Hepatocyte (in vitro differentiated cells): ENCODE measurements at places on chromosomes 16 and 17. TPM values are rescaled to one million over a fixed set of nuclear protein-coding genes. Genes with fewer than 3 reads are reported as not detected.

DNA sequence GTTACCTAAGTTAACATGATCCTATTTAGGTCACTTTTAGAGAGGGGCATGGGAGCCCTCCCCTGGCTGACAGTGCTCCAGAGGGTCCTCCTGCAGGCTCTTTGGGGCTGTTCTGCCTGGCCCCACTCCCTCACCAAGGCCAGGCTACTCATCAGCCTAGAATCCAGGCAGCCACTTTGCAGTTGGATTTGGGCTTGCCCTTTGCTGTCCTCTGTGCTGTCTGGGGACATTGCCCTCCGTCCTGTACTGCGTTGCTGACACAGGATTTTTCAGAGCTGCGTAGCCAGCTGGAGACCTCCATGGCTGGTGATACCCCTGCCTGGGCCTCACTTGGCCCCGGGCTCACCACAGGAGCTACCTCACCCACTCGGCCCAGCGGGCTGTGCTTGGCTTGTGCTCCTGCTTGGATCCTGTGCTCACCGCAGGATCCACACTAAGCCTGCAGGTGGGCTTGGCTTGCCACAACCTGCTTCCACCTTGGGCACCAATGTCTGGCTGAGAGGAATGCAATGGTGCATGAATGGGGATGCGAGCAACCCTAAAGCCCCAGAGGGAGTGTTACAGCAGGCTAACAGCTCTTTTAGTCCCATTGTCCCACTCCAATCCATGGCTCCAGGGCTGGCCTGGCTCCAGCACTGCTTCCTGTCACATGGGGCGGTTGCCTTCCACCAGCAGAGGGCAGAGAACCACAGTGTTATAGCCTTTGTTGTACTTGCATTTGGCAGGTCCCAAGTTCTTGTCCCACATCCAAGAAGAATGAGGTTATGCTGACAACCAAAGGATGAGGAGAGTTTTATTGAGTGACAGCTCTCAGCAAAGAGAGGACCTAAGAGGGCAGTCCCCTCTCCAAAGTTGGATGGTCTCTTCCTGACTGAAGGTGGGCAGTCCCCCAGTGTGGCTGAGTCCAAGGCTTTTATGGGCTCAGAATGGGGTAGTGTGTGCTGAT lies 21.5 kb downstream of the CCL4 start:
- H3K36me3 ChIP-seq, result no peaks in the 10 kb centered on the region
- DNase-seq, result peak; percentile 65
- H3K27ac ChIP-seq, result no peak overlapping the region

DNA sequence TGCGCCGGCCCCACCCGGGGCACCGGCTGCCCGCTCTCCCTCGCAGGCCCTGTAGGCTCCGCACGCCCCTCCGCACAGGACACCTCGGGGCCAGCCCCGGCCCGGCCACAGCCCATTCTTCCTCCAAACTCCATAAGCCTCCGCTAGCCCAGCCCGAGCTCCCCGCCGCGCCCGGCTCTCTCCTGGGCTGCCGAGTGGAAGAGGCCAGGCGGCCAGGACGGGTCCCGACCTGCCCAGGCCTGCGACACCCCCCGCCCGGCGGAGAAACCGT lies 397 bp downstream of the NCOR1 start:
- H3K4me1 ChIP-seq, result peaks cover 33% of the 10 kb centered on the region
- DNase-seq, result peak; percentile 61
- H3K4me3 ChIP-seq, result peak overlapping the region; percentile 63
- no peaks in the 10 kb centered on the region for H3K27me3 ChIP-seq

DNA sequence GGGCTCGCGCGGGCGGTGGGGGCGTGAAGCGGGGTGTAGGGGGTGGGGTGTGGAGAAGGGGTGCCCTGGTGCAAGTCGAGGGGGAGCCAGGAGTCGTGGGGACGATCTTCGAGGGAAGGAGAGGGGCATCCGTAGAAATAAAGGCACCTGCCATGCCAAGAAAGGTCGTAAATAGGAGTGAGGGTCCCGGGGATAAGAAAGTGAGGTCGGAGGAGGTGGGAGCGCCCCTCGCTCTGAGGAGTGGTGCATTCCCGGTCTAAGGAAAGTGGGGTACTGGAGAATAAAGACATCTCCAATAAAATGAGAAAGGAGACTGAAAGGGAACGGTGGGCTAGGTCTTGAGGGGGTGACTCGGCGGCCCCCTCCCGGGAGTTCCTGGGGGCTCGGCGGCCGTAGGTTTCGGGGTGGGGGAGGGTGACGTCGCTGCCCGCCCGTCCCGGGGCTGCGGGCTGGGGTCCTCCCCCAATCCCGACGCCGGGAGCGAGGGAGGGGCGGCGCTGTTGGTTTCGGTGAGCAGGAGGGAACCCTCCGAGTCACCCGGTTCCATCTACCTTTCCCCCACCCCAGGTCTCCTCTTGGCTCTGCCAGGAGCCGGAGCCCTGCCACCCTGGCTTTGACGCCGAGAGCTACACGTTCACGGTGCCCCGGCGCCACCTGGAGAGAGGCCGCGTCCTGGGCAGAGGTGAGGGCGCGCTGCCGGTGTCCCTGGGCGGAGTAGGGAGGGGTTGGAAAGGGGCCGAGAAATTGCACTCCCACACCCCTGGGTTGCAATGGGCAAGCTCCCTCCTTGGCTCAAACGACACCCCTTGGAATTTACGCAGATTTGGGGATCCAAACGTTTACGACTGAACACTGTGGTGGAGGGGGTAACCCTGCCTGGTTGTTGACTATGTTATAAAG lies 888 bp downstream of the CDH1 start:
- H3K27me3 ChIP-seq, result no peaks in the 10 kb centered on the region
- peak; percentile 71 for DNase-seq
- H3K4me1 ChIP-seq, result peaks cover 30% of the 10 kb centered on the region
- H3K27ac ChIP-seq, result peak overlapping the region; percentile 93
- peak overlapping the region; percentile 87 for H3K4me3 ChIP-seq
- no peaks in the 10 kb centered on the region for H3K36me3 ChIP-seq

DNA sequence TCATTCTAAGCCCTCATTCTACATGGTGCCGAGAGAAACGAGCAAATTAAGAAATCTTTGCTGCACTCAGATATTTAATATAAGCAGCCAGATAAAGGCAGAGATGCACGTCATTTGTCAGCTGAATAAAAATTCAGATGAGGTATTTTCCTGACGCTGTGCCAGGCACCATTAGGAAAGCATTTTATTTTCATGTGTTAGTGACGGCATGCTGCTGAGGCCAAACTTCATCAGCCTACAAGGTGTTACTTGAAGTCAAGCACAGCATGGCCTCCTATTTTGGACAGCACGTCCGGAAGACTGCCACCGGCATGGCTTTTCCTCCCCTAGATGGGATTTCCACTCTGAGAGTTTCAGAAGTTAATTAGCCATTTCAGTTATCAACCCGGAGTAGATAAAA lies 70.3 kb downstream of the IRX3 start:
- no peaks in the 10 kb centered on the region for H3K27me3 ChIP-seq
- H3K36me3 ChIP-seq, result no peaks in the 10 kb centered on the region
- no peaks in the 10 kb centered on the region for H3K4me1 ChIP-seq
- no peak for DNase-seq
- H3K27ac ChIP-seq, result no peak overlapping the region
- no peak overlapping the region for H3K4me3 ChIP-seq

Gene SRCIN1
- total RNA-seq, result 0.90 and 1.4 TPM in 2 replicates

Gene UTS2R
- total RNA-seq, result 0.10 TPM in 1 of 2 replicates, not detected in the other

- H3K27ac ChIP-seq, result no peak overlapping the region
- no peak overlapping the region for H3K4me3 ChIP-seq
- DNase-seq, result no peak
- no peaks in the 10 kb centered on the region for H3K27me3 ChIP-seq
- H3K4me1 ChIP-seq, result no peaks in the 10 kb centered on the region
Measured at GRCh38 chr17:6541886-6542285, 14.5 kb downstream of the PITPNM3 start.

Gene PIPOX
- 15.8 TPM in 2 replicates for total RNA-seq

- H3K27ac ChIP-seq, result no peak overlapping the region
- DNase-seq, result no peak
- no peak overlapping the region for H3K4me3 ChIP-seq
- no peaks in the 10 kb centered on the region for H3K36me3 ChIP-seq
- H3K4me1 ChIP-seq, result no peaks in the 10 kb centered on the region
Measured at GRCh38 chr16:65061263-65061662, 60.6 kb downstream of the CDH11 start.

DNA sequence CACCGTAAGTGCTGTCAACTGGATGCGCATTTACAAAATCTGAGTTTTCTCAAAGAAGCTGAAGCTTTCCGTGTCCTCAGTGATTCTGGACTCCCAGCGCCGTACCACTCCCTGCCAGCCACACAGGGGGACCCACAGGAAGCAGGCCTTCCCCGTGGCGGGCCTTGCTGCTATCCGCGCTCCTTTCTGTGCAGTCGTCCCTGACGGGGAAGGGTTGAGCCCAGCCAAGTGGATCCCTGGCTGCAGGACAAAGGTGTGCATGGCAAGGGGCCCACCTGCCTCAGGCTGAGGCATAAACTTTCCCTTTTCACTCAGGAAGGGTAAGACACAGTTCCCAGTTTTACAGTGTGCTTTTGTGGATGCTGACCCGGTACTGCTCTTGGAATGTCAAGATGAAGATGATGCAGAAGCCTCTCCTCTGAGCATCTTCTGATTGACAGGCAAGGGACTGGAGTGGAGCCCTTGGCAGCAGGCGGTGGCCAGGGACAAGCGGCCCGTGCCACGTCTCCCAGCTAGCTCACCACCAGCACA lies 93.0 kb downstream of the ANKRD11 start:
- H3K36me3 ChIP-seq, result no peaks in the 10 kb centered on the region
- H3K4me3 ChIP-seq, result no peak overlapping the region
- DNase-seq, result no peak
- no peak overlapping the region for H3K27ac ChIP-seq

Gene OR1F1
- total RNA-seq, result not detected in 2 replicates

DNA sequence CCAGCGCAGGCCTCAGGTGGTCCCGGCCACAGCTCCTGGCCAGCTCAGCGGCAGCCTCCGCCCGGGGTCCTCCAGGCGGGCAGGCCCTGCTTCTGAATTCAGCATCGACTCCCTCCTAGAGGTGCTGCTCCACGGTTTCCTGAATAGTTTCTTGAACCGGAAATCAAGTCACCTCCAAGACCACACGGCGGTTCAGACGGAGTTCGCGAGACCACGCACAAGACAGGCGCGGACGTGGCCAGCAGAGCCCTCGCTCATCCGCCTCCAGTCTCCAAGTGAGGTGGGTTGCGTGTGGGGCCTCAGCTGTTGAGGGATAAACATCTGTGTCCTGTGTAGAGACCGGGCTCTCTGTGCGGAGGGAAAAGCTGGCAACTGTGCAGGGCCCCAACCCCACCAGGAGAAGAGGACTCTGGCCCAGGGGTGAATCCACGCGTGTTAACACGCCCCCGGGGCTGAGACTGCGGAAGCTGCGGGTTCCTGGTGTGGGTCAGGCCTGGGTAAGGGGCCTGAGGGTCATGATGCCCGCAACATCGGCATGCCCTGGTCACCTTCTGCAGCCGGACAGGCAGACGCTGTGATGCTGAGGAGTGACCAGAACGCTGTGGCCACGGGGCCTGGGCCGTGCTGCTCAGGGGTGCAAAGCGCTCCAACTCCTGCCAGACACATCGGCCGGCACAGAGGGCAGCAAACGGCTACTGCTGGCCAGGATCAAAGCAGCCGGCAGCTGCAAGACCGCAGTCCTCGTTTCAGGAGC lies 55.0 kb upstream of the METRNL start:
- no peaks in the 10 kb centered on the region for H3K4me1 ChIP-seq
- H3K27ac ChIP-seq, result no peak overlapping the region
- no peak overlapping the region for H3K4me3 ChIP-seq
- no peaks in the 10 kb centered on the region for H3K27me3 ChIP-seq

Gene PRDM7
- not detected in 2 replicates for total RNA-seq

DNA sequence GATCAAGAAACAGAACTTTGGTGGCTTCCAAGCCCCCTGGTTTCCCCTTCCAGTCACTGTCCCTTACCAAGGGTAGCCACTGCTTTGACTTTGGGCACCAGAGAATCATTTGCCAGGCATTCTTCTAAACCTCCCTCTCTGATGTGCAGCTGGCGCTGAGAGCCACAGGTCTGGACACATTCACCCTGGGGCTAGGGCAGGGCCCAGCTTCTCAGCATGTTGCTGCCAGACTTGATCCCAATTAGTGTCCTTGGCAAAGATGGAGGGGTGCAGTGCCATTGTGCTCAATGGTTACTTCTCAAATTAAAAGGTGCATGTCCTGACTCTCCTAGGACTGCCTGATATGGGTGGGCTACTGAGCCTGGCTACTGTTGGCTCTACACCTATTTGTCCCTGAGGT lies 7.6 kb upstream of the SLC47A2 start:
- H3K27me3 ChIP-seq, result no peaks in the 10 kb centered on the region
- no peaks in the 10 kb centered on the region for H3K36me3 ChIP-seq
- peaks cover 24% of the 10 kb centered on the region for H3K4me1 ChIP-seq
- DNase-seq, result no peak
- no peak overlapping the region for H3K4me3 ChIP-seq
- no peak overlapping the region for H3K27ac ChIP-seq

- no peaks in the 10 kb centered on the region for H3K27me3 ChIP-seq
- peak; percentile 67 for DNase-seq
- H3K4me3 ChIP-seq, result no peak overlapping the region
- peaks cover 23% of the 10 kb centered on the region for H3K4me1 ChIP-seq
- H3K36me3 ChIP-seq, result no peaks in the 10 kb centered on the region
- peak overlapping the region; percentile 64 for H3K27ac ChIP-seq
Measured at GRCh38 chr17:28475151-28475900, 1.9 kb downstream of the SLC13A2 start.

DNA sequence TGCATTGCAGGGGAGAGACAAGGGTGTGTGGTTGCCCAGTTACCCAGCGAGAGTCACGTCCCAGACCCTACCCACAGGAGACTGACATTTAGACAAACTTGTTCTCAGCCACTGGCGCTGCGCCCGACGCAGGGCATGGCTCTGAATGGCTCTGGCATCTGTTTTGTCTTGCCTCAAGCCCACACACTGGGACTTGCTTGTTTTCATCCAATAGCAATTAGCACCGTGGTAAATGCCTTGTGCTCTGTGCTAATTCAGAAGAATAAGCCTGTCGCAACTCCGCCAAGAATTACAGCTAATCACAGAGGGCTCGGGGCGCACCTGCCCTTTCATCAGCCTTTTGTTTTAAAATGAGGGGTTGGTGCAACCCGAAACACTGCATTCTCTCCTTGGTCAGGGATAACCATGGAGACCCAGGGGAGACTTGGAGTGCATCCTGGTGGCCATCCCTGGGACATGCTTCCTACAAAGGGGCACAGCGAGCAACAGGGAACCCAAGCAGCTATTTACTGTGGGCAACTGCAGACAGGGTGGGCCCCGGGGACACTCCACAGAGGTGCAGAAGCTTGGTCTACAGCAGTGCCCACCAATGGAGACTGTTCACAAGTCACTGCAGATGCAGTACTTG lies 220.6 kb upstream of the ZFHX3 start:
- H3K27ac ChIP-seq, result no peak overlapping the region
- H3K4me3 ChIP-seq, result no peak overlapping the region
- no peak for DNase-seq
- H3K27me3 ChIP-seq, result no peaks in the 10 kb centered on the region
- H3K36me3 ChIP-seq, result no peaks in the 10 kb centered on the region

Gene MGAT5B
- total RNA-seq, result 0.60 and 1.1 TPM in 2 replicates

DNA sequence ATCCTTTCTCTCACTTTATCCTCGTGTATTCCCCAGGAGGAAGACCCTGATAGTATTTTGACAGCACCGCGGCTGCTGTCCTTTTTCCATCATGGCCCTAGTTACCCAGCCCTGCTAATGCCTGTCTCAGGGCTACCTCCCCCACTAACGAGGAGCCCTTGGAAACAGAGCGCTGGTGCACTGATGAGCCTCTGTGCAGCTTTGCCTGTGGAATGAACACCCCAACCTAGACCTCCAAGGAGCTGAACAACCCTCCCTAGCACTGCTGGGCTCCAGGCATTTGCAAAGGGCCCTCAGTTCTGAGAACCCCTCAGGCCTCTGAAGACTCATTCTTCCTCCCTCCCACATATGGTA lies 23.3 kb upstream of the CCL1 start:
- H3K27me3 ChIP-seq, result peaks cover 13% of the 10 kb centered on the region
- H3K4me1 ChIP-seq, result no peaks in the 10 kb centered on the region
- H3K4me3 ChIP-seq, result no peak overlapping the region
- no peak for DNase-seq

Gene HSD3B7
- 17.5 and 18.1 TPM in 2 replicates for total RNA-seq
